Pancreas (tissue), 10 donors: ENCODE measurements at places on chromosomes 4 and X. TPM values are rescaled to one million over a fixed set of nuclear protein-coding genes. Genes with fewer than 3 reads are reported as not detected.

The CPE gene
- total RNA-seq = 89.0 TPM

The RPS6KA6 gene
- 1.3 TPM for total RNA-seq

The OTC gene
- total RNA-seq = 1.3 TPM

The ANKRD17 gene
- total RNA-seq = 35.3 TPM

The AMTN gene
- not detected for total RNA-seq

The NMU gene
- not detected for total RNA-seq

The GLRB gene
- 4.2 TPM for total RNA-seq

The CEP135 gene
- 4.3 TPM for total RNA-seq

The VSIG4 gene
- 42.6 TPM for total RNA-seq

The INPP4B gene
- 5.1 TPM for total RNA-seq

The PPP1R2C gene
- not detected for total RNA-seq

The ARMCX2 gene
- 30.0 TPM for total RNA-seq

The TMEM35A gene
- 0.25 TPM for total RNA-seq

The SLAIN2 gene
- total RNA-seq = 29.5 TPM

The MAGEA1 gene
- not detected for total RNA-seq

The INTU gene
- total RNA-seq = 4.4 TPM

The SNX25 gene
- 14.8 TPM for total RNA-seq

The ARAP2 gene
- total RNA-seq = 11.7 TPM

The PAGE2 gene
- total RNA-seq = not detected

The MAGEB1 gene
- total RNA-seq = not detected

The POLN gene
- 1.9 TPM for total RNA-seq

The SMIM31 gene
- 0.94 TPM for total RNA-seq

The FAT1 gene
- total RNA-seq = 83.7 TPM

The MTNR1A gene
- 0.74 TPM for total RNA-seq

The PPP1R3F gene
- 1.7 TPM for total RNA-seq

The CDX4 gene
- not detected for total RNA-seq

The RHOXF2B gene
- total RNA-seq = not detected

The OCIAD1 gene
- 58.6 TPM for total RNA-seq

The RASGEF1B gene
- total RNA-seq = 1.4 TPM

The P2RY8 gene
- total RNA-seq = 0.42 TPM
